ENCODE measurements at places on chromosomes 4 and X.
A peak's percentile ranks its signal among the peaks of the same experiment; 100 is the strongest.

GRCh38 chrX:98071331-98071730 is 1187.6 kb downstream of the RPA4 start:
- DNase-seq: no peak

DNA sequence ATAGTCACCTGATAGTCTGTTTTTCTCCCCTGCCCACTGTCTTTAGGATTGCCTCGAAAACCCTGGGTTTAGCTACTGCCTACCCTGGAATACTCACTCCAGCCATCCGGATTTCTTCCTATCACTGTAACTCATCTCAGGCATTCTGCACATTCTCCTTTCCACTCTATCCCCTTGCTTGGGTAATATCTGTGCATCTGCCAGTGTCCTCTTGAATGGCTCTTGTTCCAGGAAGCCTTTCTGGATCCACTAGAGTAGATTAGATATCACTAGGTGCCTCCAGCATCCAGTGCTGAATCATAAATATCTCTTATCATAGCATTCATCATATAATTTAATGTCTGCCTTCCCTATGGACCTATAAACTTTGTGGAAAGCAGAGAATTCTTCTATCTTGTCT is 17.1 kb upstream of the GALNT7 start:
- no peak for DNase-seq

GRCh38 chr4:137707626-137708025 is 175.3 kb upstream of the PCDH18 start:
- DNase-seq: no peak

- DNase-seq: no peak
Observed at GRCh38 chr4:189177130-189177529, 763.5 kb upstream of the FRG1 start.

- no peak for DNase-seq
Observed at GRCh38 chr4:26257850-26258249, 63.0 kb upstream of the RBPJ start.

- peak; percentile 23 for DNase-seq
Observed at GRCh38 chr4:51831133-51831532, 11.8 kb upstream of the DCUN1D4 start.
